CD4-positive, alpha-beta T cell (primary cell): ENCODE measurements at places on chromosomes 2 and 18.

DNA sequence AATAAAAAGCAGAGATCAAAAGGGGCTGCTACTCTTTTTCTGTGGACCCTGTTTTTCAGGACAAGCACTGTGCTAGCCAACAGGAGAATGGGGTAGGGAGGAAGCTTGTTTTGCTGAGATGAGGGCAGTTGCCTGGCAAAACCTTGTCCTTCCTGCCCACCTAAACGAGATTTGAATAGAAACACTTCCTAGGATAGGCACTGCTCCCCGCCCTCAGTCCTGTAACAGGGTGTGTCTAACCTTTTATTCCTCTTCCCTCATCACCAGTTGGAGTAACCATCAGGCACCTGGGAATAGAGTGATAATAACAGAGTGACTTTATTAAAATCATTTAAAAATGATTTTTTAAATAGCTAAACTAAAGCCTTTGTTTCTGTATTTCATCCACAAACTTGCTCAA, 368.8 kb downstream of the LNPK start:
- no peak for DNase-seq

- DNase-seq = no peak
These were observed 226.3 kb downstream of the SH3RF3 start for GRCh38 chr2:109355192-109355843.

DNA sequence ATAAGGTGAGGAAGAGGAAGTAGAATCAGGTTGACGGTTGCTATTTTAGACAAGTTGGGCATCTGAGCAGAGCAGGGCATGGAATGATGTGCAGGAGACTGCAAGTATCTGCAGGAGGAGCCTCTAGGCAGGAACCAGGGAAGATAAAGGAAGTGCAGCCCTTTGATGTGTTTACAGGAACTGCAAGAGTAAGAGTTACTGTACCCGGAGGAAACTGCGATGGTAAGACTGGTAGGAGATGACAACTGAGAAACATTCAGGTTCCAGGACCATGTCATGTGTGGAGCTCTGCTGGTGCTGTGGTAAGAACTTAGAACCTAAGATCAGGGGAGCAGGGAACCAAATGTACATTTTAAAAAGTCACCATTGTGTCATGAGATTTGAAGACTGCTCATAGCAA, 134.3 kb upstream of the STON1 start:
- no peak for DNase-seq

DNA sequence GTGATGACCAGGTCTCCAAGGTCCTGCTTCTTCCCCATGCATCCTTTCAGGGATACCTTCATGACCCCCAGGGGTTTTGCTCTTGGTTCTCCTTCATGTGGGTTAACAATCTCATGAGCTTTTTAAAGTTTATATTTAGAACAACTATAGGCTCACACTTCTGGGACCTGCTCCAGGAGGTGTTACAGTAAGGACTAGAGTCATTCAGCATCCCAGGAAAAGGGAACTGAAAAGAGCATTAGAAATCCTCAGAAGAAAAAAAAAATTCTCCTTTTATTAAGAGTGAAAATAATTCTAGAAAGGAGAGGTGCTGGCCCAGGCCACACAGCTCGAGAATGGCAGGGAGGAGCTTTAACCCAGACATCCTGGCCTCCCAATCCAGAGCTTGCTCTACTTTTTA, 66.5 kb downstream of the SETBP1 start:
- DNase-seq = no peak

- no peak for DNase-seq
These were observed 77.0 kb upstream of the CERS6 start for GRCh38 chr2:168378960-168379669.

- no peak for DNase-seq
These were observed 19.0 kb upstream of the SERTAD2 start for GRCh38 chr2:64672708-64673107.

- DNase-seq = no peak
These were observed 734.7 kb upstream of the PKDCC start for GRCh38 chr2:41313082-41313481.

- DNase-seq = no peak
These were observed 16.4 kb downstream of the KCNIP3 start for GRCh38 chr2:95313296-95314131.

GRCh38 chr2:240819858-240820606, at the start of gene KIF1A:
KIF1A (minus strand) TSS chr2:240820219; CDS start chr2:240797752, 22,467 bp downstream.
- no peak for DNase-seq

DNA sequence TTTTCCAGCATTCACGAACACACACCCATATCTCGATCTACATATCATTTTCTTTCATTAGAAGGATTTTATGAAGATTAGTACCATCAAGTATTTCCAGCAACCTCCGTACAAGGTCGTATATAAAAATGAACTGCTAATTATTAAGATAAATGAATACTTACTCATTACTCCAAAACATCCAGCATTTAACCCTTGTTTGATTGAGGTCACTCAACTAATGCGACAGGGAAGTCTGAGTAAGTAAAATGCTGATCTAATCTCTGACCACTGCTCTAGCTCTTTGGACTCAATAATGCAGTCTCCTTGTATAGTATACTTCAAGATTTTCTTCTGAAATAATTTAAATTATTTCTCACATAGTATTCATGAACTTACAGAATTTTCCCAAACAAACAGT, 2.0 kb downstream of the ABHD3 start:
- no peak for DNase-seq
